Vagina (tissue), 2 donors: ENCODE measurements at places on chromosomes 1 and 21.

GRCh38 chr1:173269490-173270230 is 62.5 kb upstream of the TNFSF4 start:
- no peak for DNase-seq

DNA sequence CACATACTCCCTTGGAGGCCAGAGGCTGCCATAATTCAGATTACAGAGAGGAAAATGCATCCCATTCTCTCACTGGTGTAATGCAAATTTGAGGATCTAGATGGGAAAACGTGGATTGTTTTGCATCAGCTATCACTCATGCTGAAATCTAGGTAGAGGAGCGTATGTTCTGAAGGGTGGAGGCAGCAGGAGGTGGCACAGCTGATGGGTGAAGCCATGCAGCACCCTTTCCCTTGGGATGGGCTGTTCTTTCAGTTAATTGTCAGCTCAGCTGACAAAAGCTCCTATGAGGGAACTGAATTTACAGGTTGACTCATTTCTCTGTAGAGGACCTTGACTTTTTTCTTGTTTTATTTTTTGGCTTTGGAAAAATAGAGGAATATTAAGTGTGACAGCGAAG is 41.8 kb downstream of the CAMTA1 start:
- no peak for DNase-seq

DNA sequence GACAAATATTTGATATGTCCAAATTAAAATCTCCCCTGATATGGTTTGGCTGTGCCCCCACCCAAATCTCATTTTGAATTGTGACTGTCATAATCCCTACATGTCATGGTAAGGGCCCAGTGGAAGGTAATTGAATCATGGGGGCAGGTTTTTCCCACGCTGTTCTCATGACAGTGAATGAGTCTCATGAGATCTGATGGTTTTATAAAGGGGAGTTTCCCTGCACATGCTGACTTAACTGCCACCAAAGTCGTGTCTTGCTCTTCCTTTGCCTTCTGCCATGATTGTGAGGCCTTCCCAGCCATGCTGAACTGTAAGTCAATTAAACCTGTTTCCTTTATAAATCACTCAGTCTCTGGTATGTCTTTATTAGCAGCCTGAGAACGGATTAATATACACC is 207.0 kb downstream of the BARHL2 start:
- DNase-seq: no peak

GRCh38 chr1:200038325-200038980 is 10.9 kb downstream of the NR5A2 start:
- no peak for DNase-seq

DNA sequence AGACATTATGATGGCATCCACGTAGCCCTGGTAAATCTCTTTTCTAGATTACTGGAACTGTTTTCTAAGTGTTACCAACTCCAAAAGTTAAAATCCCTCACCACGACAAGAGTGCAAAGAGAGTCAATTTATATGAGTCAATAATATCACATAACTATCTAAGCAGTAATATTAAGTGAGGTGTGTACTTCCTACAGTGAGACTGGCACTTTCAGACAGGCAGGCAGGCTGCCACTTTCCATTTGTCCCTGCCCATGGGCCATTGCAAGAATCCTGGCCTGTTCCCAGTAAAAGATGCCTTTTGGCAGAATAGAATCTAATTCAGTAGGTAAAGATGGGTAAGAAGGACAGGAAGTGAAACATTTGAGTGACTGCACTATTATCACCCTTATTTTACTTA is 355.6 kb downstream of the PTBP2 start:
- no peak for DNase-seq

DNA sequence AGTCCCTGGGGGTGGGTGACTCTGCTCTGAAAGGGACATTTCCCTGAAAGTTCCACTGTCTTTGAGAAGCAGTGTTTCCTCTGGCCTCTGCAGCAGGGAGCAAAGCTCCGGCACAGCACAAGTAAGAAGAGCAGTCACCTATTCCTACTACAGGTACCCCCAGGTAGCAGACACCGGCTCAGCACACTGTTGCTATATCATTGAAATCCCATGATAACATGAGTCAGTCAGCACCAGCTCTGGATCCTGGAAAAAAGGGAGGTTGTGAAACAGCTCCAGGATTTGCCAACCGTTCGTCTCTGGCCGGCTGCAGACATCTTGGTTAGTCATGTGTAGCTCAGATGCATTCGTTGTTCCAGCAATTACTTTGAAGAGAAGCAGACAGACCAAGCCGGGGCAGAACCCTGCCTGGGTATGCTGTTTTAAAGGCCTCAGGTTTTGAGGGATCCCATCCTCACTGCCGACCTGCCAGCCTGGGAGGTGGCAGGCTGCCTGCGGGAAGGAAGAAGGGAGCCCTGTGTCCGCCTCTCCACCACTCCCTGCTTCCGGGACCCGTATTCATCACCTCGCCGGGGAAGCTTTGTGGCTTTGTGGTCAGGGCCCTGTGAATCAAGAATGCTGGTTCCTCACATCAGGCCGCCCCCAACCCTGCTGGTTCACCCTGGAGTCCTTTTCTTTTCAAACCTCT is 139.2 kb downstream of the CLIC6 start:
- DNase-seq: peak; percentile 92

DNA sequence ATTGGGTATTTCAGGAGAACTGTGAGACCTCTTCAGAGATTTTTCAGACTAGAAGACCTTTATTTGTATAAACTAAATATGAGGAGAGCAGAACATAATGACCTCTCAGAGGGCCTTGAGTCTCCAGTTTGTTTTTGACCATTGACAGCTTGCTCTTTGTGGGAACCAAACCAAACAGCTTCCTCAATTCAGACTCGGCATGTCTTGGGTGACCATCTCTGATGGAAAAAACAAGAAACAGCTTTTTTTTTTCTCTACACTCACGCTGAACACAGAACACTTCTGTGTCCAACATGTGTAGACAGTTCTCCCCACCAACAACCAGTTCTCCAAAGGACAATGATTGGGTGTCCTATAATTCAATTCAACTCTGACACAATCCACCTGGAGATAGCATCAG is 11.5 kb downstream of the ATP1A4 start:
- DNase-seq: no peak

- no peak for DNase-seq
These were observed 546 bp downstream of the KIF21B start for GRCh38 chr1:201022820-201023516.

- no peak for DNase-seq
These were observed 122.3 kb upstream of the CXADR start for GRCh38 chr21:17390569-17390968.

GRCh38 chr1:208892147-208892546 is 648.0 kb upstream of the PLXNA2 start:
- DNase-seq: no peak

DNA sequence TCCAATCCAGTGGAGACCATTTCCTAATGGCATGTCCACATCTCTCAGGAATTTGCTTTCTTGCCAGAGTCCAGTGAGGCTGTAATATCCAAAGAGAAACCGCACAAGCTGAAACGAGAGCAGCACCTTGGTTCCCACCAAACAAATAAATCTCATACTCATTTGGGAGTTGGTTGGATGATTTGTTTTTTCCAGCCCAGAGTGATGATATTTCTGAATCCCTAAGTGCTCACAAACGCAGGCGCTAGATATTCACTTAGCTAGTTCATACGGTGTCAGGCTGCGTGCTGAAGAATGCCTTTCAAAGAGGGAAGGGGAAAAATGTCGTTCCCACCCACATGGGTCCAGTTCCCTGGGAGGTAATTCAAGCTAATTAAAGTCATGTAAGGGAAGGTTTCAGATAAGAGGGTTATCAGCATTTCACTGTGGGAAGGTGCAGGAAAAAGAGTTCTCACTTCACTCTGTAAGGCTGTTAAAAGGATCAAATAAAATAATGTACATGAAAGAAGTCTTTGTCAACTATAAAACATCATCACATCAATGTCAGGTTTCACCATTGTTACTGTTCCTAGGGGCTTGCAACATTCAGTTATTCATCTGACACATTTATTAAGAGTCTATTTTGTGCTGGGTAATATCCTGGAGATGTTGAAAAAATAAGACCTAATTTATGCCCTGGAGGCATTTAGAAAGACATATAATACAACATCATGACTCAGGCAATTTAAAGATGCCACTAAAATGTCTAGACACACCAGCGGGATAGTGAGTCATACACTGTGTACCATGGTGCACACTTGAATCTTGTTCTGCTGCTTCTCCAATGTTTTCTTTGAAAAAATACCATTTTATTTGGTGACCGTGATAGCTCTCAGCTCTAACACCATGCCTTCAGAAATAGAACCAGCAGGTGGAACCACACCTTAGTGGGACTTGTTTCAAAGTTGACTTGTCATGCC is 19.3 kb downstream of the DPT start:
- no peak for DNase-seq

DNA sequence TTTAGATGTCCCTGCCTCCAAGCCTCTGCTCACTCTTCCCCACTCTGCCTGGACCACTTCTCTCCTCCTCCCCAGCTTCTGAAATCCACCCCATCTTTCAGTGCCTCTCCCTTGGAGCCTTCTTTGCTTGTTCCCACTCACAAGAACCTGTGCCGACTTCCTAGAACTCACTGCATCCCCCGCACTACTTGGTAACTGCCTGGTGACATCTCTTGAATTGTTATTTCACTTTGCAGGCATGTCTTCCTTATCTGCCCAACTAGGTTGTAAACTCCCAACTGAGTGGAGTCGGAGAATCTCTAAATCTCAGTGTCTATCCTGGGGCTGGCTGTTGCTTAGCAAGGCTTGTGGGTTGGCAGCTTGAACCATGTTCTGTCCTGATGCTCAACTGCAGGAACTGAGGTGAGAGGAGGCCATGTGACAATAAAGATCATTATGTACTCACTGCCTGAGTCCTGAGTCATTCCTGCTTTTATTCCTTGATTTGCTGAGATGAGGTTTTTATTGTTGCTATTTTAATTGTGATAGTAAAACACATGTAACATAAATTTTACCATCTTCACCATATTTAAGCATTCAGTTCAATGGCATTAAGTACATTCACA is 3.9 kb downstream of the KPRP start:
- no peak for DNase-seq

GRCh38 chr1:89339039-89339438 is 24.8 kb upstream of the GBP6 start:
- DNase-seq: no peak

DNA sequence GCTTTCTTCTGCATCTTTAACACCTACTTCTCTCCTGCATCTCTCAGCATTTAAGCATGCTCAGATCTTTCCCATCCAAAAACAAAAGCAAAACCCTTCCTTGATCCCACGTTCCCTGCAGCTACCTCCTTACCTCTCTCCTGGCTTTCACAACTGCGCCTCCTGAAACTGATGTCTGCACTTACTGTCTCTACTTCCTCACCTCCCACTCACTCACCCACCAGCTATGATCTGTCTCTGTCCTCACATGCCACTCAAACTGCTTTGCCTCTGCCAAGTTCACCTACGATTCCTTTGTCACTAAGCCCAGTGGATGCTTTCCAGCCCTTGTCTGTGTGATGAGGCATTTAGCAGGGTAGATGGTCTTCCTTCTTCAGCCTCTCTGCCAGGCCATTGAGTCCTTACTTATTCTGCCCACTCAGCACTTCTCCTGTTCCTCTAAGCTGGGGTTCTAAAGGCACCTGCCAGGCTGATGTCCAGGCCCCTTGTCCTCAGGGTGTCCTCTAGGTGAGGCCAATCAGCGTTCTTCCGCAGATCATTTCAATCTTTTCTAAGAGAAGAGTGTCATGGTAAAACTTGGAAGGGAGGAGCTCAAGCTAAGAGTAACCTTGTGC is 10.0 kb upstream of the GJB3 start:
- no peak for DNase-seq

DNA sequence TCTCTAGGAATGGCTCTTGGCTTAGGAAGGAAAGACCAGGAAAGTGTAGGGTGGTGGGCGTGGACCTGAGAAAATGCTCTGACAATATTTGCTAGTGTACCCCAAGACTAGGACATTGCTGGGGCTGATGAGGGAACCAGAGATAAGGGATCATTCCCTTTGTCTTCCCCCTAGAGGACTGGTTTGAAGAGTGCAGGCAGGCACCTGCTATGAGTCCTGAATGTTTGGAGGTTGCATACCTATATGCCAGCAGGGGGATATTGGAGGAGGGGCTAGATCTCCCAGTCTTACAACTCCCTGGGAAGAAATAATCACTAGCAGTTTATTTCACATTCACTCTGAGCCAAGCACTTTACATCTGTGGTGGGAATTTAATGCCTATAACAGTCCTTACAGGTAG is 6.0 kb upstream of the BCL10 start:
- DNase-seq: no peak

GRCh38 chr1:154324241-154324640 is 1.1 kb upstream of the ATP8B2 start:
- DNase-seq: no peak

DNA sequence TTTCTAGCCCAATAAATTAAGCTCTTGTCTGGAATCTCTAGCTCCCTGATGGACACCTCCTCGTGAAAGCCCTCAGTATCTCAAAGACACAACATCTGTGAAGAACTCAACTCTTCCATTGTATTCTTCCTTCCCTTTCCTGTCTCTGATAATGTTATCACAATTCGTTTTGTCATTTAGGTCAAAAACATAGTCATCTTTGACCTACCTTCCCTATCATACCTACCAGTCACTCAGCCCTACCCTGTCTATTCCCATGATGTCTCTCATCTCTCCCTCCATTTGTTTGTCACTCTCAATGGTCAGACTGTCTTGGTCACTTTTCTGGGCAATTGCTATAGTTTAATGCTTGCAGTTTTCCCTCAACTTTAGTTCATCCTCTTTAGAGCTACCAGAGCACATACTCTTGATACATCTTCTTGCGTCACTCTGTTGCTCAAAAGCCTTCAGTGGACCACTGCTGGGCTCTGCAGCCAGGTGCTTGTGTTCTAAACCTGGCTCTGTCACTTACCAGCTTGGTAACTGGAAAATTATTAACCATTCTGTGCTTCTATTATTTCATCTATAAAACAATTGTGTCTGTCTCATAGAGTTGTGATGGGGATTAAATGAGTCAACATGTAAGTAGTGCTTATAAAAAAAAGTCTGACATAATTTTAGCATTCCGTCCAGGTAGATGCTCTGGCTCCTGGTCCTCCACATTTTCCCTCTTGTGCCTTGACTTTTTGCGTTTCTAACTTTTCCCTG is 39.6 kb downstream of the DDR2 start:
- no peak for DNase-seq

- DNase-seq: no peak
These were observed 52.1 kb upstream of the AKT3 start for GRCh38 chr1:243902100-243902499.

DNA sequence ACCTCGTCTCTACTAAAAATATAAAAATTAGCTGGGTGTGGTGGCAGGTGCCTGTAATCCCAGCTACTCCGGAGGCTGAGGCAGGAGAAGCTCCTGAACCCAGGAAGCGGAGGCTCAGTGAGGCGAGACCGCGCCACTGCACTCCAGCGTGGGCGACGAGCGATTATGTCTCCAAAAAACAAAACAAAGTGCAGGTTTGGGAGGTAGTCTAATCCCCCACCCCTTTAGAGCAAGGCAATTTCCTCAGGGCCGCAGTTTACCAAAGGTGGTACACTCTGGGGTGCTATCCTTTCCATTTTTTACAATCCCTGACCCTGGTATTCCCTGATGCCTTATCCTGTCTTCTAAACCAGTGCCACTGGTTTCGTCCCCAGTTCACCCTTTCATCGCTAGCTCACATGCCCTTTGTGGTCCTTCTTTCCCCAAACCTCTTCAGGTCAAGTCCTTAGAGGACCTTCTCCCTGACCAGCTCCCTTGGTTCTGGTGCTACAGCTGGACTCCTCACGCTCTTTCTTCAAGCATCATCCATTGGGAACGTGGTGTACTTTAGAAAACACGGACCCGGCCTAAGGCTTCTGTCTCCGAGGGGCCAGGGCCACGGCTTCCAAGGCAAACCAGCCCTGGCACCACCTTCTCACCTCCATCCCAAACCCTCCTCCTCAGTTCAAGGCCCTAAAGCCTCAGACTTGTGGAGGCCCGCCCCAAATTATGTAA is 873 bp downstream of the IFT25 start:
- no peak for DNase-seq
